CD4-positive, alpha-beta T cell treated with Interleukin-12 subunit alpha and Interleukin-12 subunit beta, for 1 hour (primary cell): ENCODE measurements at places on chromosomes 1 and 21.

GRCh38 chr1:230794871-230795605 is 47.9 kb downstream of the CAPN9 start:
- DNase-seq = no peak

- no peak for DNase-seq
Observed at GRCh38 chr1:220326578-220326977, 54.3 kb upstream of the RAB3GAP2 start.

GRCh38 chr1:62595647-62596046 is 1.7 kb upstream of the ANGPTL3 start:
- DNase-seq = no peak

GRCh38 chr21:36918291-36918690 is 48.2 kb downstream of the HLCS start:
- no peak for DNase-seq

DNA sequence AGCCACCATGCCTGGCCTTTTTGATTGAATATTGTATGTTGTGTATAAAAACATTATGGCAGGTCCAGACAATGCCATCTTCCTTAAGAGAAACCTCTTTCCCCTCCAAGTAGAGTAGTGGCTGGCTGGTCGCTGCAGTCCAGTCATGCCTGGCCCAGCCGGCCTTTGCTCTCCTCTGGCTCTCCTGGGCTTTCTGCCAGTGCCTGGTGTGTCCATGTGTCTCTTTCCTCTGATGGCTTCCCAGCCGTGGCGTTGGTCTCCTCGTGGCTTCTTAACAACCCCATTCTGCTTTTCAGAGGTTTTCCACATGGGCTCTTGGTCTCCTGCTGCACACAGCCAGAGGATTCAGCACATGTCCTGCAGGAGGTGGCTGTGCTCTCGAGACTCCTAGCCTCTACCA is 58.7 kb downstream of the DIP2A start:
- DNase-seq = no peak

DNA sequence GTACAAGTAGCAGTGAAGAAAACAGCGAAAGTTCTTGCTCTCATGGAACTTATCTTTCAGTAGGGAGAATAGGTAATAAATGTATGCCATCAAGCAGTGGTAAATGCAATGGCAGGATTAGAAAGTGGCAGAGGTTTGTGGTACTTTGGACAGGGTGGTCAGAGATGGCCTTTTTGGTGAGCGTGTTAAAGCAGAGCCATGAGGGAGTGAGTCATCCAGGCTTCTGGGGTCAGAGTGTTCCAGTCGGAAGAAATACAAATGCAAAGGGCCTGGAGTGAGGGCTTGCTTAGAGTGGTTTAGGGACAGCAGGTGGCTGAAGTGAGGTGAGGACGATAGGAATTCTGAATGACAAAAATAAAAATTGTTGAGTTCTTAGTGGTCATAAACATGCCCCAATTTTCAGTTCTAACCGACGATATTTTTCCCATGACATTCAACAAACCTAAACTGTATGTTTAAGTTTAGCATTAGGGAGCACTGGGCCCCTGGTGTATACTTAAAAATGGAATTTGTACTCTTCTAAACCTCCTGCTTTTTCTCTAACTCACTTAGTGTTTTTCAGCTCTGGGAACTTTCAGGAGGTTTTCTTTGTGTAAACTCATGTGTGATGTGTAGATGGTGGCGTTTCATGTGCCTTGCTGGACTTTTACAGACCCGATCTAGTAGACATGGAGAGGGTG is 78.2 kb downstream of the MACF1 start:
- no peak for DNase-seq

DNA sequence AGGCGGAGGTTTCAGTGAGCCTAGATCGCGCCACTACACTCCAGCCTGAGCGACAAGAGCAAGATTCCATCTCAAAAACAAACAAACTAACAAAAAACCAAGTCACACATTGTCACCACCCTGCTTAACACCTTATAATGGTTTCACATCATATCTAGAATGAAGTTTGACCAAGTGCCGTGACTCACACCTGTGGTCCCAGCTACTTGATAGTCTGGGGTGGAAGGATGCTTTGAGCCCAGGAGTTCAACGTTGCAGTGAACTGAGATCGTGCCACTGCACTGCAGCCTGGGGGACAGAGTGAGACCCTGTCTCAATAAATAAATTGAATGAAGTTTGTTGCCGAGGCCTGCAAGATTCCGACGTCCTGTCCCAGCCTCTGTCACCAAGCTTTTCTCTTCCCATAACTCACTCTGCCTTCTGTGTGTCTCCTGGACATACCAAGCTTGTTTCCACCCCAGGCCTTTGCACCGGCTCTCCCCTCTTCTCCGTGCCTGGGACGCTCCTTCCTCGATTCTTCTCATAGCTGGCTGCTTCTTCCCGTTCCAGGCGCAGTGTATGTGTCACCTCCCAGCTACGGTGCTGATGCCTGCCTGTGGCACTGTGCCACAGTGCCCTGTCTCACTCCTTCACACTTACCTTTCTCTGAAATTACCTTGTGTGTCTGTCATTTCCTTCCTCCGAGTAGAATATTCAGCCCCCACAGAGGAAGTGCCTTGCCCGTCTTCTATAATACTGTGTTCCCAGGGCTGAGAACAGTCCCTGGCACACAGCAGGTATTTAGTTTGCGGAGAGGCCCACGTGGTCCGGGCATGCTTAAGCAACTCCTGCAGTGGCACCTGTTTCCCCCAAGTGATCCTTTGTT is 3.8 kb upstream of the SELENON start:
- peak; percentile 59 for DNase-seq
